ENCODE measurements at places on chromosomes 2 and 18. TPM values are rescaled to one million over a fixed set of nuclear protein-coding genes. Genes with fewer than 3 reads are reported as not detected.
A peak's percentile ranks its signal among the peaks of the same experiment; 100 is the strongest.

DNA sequence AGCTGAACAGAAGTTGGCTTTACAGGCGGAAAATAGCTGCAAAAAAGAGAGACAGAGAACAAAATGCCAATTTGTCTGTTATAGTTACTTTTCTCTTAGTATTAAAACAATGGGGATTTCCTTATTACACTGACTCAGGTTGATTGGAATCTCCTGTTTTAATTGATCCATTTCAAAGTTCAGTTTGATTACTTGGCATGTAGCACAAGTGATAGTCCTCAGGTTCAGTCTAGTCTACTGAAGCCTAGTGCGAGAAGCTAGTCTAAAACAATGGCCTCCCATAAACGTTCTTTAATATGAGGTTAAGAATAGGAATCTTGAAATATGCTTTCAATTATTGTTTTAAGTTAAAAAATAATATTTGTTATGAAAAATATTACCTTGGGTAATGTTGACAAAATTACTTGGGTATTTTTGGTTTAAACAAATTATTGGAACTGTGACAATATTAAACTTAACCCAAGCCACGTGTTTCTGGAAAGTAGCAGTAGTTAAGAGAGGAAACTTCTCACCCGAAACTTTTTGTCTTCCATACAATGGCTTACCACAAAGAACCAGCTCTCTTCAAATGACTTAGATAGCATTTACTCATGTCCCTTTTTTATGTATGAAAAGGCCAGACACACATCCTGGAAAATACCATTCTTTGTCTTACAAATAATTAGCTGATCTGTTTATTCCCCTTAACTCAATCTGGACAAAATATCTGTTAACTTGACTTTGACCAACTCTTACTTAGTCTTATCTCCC is 1326.2 kb upstream of the TMEFF2 start:
- no peak for DNase-seq

DNA sequence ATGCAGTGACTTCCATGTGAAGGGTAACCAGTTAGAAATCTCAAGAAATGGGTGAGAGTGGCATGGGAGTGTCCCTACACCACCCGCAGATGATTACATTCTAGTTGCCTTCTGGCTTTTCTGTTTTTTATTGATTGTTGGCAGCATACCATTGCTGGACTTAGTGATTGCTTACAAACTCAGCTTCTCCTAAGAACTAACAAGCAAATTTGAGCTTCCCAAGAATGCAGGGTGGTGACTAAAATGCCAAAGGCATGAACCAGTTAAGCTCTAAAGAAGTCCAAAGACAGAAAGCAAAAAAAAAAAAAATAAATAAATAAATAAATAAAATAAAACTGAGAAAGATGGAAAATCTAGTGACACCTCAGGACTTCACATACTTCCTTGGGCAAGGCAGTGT is 245.5 kb upstream of the PARD3B start:
- DNase-seq = no peak

GRCh38 chr2:207434306-207434705 is 95.5 kb upstream of the CREB1 start:
- DNase-seq = no peak

- DNase-seq = no peak
Measured at GRCh38 chr2:236107536-236107935, 60.6 kb downstream of the GBX2 start.

GRCh38 chr18:63148449-63149301 is 170.9 kb downstream of the BCL2 start:
- DNase-seq = peak; percentile 79

- no peak for DNase-seq
Measured at GRCh38 chr2:200003444-200003843, 48.1 kb downstream of the MAIP1 start.

DNA sequence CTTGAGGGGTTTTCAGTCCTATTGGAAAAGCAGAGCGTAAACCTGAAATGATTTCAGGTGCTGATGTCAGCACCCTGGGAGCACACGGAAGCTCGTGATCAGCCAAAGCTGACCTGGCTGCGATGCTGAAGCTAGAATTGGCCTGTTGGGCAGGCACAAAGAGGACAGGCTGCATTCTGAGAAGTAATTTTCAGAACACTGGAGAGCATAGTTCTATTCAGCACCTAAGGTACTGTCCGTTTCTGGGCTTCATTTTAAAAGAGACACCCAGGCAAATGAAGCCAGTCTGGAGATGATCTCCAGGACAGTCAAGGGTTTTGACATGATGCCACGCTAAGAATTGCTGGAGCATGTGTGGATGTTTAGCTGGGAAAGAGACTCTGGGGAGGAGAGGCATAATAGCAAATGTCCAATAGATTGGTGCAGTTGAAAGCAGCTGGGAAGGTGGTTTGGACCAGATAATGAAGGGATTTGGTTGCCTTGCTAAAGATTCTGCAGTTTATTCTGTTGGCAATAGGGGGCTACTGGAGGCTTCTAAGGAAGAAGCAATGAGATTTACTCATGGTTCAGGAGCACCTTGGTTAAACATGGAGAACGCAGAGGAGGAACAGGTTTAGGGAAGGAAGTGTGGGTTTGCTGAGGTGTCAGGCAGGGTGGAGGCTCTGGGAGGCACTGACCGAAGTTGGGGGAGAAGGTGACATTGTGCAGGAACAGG is 86.6 kb downstream of the ACOXL start:
- DNase-seq = no peak

DNA sequence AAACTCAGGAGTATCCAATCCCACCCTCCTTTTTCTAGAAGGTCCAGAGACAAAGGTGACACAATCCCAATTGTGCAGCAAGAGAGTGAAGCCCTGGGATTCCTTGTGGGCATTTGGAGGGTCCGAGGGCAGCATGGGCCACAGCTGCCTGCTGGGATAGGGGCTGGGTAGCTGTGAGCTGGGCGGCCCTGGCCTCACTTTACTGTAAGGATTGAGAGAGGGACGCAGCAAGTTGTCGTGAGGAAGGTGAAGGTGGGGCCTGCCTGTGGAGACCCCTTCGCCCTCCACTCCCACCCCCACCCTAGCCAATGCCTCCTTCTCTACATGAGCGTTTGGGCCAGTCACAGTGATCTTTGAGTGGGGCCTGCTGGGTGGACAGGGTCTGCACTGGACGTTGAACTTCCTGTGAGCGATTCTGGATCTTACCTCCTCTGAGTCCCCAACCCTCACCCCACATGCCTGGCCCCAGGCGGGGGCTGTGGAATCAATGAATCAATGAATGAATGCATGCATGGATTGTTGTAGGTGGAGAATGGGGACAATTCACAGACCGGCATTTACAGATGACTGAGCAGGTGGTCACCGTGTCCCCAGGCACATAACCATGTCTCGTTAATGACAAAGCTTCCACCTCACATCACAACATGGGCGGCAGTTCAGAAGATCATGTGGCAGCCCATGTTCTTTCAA is 107.2 kb downstream of the INHBB start:
- DNase-seq = no peak

GRCh38 chr2:105634198-105634597 is 110.5 kb upstream of the NCK2 start:
- no peak for DNase-seq

DNA sequence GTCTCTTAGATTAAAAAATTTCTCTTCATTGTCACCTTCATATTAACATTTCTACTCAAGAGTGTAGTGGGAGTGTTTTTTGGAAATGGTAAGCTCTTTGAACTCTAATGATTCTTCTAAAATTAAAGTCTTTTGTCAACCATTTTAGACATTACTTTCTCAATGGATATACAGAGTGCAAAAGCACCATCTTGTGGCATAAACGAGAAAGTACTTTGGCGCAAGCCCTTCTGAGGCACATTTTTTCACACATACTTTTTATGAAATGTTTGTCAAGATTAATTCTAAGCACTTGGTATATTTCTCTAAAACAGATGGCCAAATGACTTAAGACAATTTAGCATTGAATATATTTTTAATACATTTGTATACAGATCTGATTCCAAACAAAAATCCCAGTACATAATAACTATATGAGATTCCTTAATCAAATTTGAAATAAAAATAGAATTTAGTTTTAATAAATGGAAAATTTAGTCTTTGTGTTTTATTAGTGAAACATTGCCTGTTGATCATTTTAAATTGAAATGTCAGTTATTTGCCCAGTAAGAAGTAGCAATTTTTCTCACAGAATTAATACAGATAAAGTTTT is 63.3 kb upstream of the GALNT5 start:
- DNase-seq = no peak

- DNase-seq = no peak
Measured at GRCh38 chr2:9332853-9333245, 90.5 kb downstream of the ITGB1BP1 start.

DNA sequence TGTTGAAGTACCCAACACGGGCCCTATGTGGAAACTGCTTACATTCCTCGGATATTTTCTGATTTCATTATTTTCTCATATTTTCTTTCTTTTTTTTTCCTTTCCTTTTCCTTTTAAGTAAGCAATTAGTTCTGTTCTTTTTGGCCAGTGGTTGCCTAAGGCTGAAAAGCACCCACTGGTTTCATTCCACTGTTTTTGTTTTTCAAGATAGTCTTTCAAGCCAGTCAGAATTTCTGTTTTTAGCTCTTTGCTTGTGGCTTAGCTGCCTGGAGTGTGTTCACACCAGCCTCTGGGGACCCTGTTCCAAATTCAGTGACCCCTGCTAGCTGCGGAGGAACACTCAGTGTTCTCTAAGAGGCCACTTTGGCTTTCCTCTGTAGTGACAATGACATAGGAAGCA is 73.6 kb downstream of the NRP2 start:
- DNase-seq = no peak

DNA sequence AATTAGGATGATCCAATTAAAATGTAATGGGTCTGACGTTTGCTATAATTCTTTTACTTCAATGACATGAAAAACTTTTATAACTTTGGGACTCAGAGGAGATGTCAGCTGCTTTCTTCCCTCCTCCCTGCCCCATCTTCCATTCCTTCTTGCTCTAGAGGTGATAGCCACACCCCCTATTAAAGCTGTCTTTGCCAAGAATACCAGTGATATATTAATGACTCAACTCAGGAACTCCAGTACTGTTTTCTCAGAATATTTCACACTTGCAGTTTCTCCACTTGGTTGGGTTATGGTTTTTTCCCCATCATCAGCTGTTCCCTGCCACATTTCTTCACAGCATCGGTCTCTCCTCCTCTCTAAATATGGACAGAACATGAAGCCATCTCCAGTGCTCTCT is 184.0 kb downstream of the KCNE4 start:
- no peak for DNase-seq

GRCh38 chr18:31401156-31402025 is 24.8 kb downstream of the DSG4 start:
- no peak for DNase-seq

DNA sequence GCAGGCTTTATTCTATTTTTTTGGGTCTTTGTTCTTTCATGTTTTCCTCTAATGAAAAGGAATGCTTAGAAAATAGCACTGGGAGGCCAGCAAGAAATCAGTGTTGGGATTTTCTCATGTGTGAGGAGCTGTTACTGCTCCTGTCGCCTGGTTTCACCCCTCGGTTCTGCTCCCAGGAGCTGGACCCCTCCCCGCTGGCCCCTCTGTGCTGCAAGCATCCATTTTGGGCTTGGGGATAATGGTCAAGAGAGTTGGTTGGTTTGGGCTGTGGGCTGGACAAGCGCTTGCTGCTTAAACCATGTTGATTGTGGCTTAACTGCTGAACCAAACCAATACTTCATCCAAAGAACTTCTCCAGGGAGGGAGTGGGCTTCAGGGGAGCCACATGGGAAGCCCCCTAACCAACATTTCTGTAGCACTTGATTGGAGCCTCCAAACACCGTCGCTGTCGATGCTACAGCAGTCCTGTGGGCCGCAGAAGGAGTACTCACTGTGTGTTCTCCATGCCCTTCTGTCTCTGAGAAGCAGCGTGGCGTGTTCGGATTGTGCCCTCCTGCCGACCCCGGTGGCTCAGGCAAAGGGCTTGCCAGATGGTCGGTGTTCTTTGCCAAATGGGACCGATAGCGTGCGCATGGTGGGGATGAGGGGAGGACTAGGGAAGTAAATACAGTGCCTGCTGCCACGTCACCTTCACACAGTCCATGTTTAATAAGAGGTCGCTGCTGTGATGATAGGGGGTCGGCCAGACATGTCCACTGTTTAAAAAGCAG is 40.0 kb downstream of the AGAP1 start:
- no peak for DNase-seq

GRCh38 chr18:23198217-23198845 is 63.0 kb downstream of the CABLES1 start:
- DNase-seq = no peak

GRCh38 chr2:170568511-170568910 is 146.6 kb upstream of the SP5 start:
- DNase-seq = no peak

DNA sequence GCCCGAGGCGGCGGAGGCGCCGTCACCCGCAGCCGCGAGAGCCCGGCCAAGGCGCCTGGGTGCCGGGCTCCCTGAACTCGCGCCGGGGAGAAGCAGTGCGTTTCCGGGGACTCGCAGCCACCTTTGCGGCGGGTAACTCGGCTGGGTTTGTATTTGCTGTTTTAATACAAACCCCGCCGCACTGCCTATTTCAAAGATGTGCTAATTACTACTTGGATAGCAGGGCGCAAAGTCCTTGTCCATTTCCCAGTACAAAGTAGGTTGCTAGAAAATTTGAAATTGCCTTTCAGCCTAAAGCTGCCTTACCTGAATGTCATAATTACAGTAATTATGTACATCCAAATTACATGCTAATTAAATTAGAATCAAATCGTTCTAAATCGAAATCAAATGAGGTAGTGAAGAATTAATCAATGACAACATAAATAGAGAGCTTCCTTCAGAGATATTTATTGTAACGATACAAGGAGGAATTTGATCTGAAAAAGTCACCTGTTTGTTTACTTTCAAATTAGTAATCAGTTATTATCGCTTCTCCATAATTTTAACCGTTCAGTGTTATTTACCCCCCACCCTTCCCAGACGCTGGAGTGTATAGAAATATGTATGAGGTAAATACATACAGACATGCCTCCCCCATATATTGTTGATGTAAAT is 8.1 kb downstream of the SP9 start:
- DNase-seq = no peak

GRCh38 chr2:60959501-60959900 is 58.0 kb upstream of the PEX13 start:
- DNase-seq = no peak

- no peak for DNase-seq
Measured at GRCh38 chr2:208496129-208496528, 89.5 kb downstream of the PTH2R start.

GRCh38 chr2:74532222-74532621 is 2.5 kb downstream of the HTRA2 start:
- DNase-seq = no peak

- no peak for DNase-seq
Measured at GRCh38 chr2:28280619-28281018, 112.0 kb upstream of the FOSL2 start.

- no peak for DNase-seq
Measured at GRCh38 chr2:232562515-232563151, 12.1 kb downstream of the EIF4E2 start.

- no peak for DNase-seq
Measured at GRCh38 chr2:240367721-240368120, 67.7 kb upstream of the GPC1 start.

GRCh38 chr2:239775623-239776435 is 249.3 kb downstream of the NDUFA10 start:
- DNase-seq = peak; percentile 33

GRCh38 chr18:69944436-69944835 is 3.2 kb downstream of the CD226 start:
- no peak for DNase-seq

The HS1BP3 gene
- 32.3 TPM for total RNA-seq

The CDCA7 gene
- 0.41 TPM for total RNA-seq

The EML4 gene
- total RNA-seq = 17.8 TPM

The CDK15 gene
- 0.49 TPM for total RNA-seq

The FSHR gene
- not detected for total RNA-seq

The CDH7 gene
- not detected for total RNA-seq

The CYP27A1 gene
- total RNA-seq = 21.9 TPM

The AGXT gene
- total RNA-seq = not detected

The FBLN7 gene
- total RNA-seq = 0.99 TPM

The TTR gene
- total RNA-seq = not detected

The SMCHD1 gene
- total RNA-seq = 69.9 TPM

The PPP1R7 gene
- total RNA-seq = 61.2 TPM

Data from sigmoid colon (tissue), 7 donors.